Fibroblast of pulmonary artery (primary cell): ENCODE measurements at places on chromosomes 16 and 17.

GRCh38 chr16:56896244-56896643, 31.2 kb downstream of the SLC12A3 start:
- DNase-seq, result no peak

GRCh38 chr16:20300312-20301097, 26.8 kb downstream of the GP2 start:
- DNase-seq, result peak; percentile 62

- peak; percentile 22 for DNase-seq
Observed at GRCh38 chr16:87043231-87044031, 273.8 kb downstream of the C16orf95 start.

- DNase-seq, result peak; percentile 75
Observed at GRCh38 chr17:49851387-49852291, 3.8 kb upstream of the TAC4 start.

GRCh38 chr16:67723151-67723910, 4.2 kb upstream of the GFOD2 start:
- DNase-seq, result no peak

DNA sequence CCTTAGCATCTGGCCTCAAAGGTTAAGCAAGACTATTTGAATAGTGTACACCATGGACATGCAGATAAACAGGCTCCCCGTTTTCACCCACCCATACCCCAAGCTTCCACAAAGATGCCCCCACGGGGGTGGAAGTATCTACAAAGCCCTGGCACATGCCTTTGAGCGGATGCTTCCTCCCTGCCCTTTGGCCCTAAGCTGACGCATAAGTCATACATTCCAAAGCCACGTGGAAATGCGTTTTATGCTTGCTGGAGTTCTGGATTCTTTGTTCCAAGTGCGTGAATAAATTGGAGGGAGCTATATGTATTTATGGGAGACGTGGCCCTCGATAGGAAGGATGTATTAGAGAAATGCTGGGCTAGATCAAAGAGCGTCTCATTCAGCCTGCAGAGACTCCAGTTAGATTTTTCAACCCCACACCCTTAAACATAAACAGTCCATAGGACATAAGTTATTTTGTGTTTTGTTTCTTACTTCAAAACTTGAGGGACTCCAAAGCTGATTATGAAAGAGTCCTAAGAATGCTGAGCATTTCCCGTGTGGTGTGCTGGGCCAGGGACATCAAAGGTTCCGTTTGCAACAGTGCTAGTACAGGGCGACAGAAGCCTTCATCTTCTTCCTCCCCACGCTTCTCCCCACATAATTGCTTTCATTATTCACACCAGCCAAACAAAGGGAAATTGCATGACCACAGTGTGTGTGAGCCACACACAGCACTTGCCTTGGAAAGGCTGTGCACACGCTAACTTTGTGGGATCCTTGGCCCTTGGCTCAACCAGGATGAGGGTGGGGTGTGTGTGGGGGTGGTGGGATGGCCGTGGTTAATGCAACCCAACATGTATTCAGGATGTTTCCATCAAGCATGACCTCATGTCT, 73.6 kb downstream of the WIPI1 start:
- peak; percentile 93 for DNase-seq

- no peak for DNase-seq
Observed at GRCh38 chr17:74006371-74006770, 197.1 kb upstream of the RPL38 start.
